Amniotic epithelial cell (primary cell): ENCODE measurements at places on chromosomes 11 and 22.

DNA sequence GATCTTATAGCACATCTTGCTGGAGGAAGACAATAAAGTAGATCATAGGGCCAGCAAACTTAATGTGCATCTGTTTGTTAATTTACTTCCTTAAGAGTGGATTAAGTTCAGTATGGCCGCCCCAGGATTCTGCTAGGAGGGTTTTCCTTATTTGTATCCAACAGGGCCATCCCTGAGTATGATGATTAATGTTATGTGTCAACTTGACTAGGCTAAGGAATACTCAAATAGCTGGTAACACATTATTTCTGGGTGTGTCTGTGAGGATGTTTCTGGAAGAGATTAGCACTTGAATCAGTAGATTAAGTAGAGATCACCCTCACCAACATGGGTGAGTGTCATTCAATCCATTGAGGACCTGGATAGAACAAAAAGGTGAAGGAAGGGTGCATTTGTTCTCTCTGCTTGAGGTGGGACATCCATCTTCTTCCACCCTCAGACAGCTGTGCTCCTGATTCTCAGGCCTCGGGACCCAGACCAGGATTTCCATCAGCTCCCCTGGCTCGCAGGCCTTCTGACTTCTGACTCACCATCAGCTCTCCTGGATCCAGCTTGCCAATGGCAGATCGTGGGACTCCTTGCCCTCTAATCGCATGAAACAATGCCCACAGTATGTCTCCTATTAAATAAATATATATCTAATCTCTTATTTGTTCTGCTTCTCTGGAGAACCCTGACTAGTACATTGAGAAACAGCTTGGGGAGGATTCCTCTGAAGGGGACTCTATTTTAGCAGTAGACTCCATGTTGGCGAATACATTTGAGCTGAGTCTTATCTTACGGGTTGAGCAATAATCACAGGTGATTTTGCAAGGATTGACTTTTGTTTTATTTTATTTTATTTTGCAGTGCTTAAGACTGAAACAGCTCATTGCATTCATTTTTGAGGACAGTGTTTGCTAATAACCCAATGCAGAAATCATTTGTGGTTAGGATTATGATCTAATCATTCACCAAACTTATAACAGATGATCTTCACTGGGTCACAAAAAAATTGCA, 9.0 kb upstream of the ZBTB44 start:
- DNase-seq = peak; percentile 88

- no peak for DNase-seq
These were observed 268.7 kb upstream of the CCDC90B start for GRCh38 chr11:83554876-83555275.

DNA sequence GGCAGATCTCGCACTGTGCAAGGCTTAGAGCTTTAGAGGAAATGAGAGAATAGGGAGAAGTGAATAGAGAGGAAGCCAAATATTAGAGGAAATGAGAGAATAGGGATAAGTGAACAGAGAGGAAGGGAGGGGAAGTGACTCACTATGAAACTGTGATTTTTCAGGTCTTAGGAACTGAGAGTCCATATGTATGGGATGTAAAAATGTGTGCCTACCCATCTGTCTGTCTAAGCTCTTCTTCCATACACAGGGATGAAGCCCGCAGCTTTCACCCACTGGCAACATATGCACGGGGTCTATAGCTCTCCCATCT, 6.4 kb upstream of the CCDC86 start:
- no peak for DNase-seq

DNA sequence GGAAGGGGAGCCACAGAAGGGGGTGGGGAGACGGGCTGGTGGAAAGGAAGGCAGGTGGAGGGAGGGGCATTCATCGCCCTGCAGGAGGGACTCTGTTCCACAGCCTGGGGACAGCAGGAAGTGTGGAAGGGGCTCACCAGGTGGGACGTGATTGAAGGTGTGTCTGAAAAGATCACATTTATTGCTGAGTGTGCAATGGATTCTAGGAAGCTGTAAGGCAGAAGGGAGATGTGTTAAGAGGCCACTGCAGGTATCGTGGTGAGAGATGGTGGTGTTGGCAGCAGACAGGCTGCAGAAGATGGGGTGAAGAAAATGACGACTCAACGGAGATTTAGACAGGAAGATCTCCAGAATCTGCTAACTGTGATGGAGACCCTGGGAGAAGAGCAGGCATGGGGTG, 537.4 kb downstream of the MN1 start:
- DNase-seq = no peak

- DNase-seq = no peak
These were observed 13.6 kb downstream of the MAML2 start for GRCh38 chr11:96329419-96329818.

GRCh38 chr11:22786475-22786874, 43.1 kb downstream of the SVIP start:
- DNase-seq = no peak

DNA sequence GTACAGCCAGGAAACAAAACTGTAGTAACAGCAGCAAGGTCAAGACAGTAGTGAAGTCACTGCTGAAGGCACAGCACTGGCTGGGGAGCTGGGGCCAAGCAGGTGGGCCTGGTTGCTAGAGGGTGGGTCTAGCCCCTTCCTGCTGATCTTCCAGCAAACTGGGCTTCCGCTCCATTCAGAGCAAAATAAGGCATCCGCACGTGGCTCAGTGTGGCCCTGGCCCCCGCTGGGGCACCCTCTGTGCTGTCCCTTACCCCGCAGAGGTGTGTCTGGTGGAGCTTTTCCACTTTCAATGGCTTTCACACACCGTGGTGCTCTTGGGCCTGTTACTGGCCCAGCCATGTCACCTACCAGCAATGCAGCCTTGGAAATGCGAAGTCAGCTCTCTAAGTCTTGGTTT, 162.4 kb upstream of the B3GAT1 start:
- no peak for DNase-seq

- no peak for DNase-seq
These were observed 11.9 kb downstream of the VSIG10L2 start for GRCh38 chr11:125957618-125958332.

- no peak for DNase-seq
These were observed 108.7 kb upstream of the PITPNB start for GRCh38 chr22:28027453-28028448.

- no peak for DNase-seq
These were observed 1230.2 kb downstream of the JRKL start for GRCh38 chr11:97620007-97620406.

DNA sequence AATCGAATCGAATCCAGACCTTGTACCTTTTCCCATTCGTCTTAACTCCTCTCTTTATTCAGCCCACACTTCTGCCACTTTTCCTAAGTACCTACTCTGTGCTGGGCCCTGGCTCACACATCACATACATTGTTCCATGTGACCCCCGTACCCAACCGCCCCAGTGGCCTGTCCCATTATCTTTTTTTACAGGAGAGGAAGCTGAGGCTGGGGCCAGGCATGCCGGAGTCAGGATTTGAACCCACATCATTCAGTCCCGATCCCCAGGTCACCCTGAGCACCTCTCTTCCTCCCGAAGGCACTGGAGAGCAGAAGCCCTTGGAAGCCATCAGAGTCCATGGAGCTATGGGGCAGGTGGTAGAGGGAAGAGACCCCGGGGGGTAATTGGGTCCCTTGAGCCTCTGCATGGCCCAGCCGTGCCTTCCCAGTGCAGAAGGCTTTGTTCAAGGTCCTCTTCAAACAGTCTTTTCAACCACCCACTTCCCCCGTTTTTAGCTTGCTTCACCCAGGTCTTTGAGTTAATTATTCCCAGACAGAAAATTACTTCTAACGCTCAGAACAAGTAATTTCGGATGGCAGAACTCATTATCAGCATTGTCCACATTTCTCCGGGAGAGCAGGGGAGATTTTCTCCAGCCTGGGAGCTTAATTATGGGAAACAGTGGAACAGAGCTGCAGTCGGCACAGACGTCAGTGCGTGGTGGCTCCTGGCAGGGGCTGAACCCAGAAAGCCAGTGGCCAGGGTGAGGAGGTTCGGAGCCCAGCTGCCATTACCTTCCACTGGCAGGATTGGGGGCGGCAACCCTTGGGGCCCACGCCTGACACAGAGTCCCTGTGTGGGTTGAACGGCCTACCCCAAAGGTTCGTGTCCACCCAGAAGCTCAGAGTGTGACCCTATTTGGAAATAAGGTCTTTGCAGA, 82.4 kb upstream of the RTL6 start:
- no peak for DNase-seq

- no peak for DNase-seq
These were observed 8.2 kb downstream of the LRFN4 start for GRCh38 chr11:66864924-66865697.

GRCh38 chr11:64246871-64247728, at the start of gene PPP1R14B:
PPP1R14B (minus strand) TSS chr11:64246943; CDS start chr11:64246673, 270 bp downstream.
- DNase-seq = peak; percentile 73

GRCh38 chr11:7982582-7983119, 4.5 kb upstream of the EIF3F start:
- no peak for DNase-seq

DNA sequence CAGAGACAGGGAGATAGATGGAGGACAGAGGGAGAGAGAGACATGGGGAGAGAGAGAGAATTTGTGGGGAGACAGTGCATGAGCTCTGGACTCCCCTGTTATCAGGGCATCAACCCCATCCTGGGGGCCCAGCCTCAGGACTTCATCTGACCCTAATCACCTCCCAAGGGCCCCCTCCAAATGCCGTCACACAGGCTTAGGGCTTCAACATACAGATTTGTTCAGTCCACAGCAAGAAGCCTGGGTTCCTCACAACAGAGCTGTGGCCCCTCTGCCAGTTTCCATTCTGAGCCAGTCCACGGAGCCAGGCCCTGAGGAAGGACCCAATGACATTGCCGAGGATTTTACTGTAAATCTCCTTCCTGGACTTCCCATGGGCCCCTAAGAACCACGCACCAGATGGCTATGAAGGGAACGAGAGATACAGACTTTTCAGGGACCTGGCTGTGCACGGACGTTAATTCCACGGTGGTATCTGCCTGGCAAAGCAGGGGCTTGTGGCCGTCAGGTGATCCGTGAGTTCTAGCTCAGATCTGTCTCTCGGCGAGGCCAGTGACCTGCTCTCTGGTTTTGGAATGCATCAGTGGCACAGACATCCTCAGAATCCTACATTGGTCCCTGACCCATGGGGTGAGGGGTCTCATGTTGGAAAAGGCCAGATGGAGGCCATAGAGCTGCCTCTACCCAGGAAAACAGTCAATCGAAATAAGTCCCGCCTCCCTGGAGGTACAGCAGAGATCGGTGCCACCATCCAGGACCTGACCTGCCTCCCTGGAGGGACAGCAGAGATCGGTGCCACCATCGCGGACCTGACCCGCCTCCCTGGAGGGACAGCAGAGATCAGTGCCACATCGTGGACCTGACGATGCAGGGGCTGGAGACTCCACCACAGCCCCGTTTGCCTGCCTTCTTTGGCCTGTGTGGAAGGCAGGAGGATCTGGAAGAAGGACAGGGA, 8.7 kb upstream of the B4GALNT4 start:
- DNase-seq = no peak

DNA sequence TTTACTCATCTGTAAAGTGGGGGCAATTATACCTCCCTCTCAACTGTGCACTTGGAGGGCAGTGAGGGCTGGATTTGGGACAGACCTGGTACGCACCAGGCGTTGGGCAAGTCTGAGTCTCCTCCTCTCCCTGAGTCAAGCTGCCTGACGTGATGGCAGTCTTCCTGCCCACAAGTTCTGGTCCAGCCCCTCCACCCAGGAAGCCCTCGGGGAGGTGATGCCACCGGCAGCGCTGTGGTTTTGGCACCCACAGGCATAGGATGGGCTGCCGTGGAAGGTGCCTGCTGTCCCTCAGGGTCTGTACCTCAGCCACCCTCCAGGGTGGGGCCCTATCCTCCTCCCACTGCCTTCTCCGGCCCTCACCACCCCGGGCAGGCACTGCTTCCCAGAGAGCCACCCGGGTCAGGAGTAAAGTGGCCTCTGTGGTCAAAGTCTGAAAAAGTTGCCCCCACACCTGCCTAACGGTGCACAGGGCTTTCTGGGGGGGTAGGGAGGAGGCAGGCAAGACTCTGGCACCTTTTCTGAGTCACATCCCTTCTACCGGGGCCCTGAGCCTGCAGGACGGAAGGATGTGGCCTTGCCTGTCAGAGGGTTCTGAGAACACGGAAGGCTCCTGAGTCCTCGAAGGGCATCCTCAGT, 6.5 kb upstream of the APOBEC3H start:
- DNase-seq = no peak

GRCh38 chr11:120610111-120610510, 98.6 kb downstream of the GRIK4 start:
- DNase-seq = no peak

DNA sequence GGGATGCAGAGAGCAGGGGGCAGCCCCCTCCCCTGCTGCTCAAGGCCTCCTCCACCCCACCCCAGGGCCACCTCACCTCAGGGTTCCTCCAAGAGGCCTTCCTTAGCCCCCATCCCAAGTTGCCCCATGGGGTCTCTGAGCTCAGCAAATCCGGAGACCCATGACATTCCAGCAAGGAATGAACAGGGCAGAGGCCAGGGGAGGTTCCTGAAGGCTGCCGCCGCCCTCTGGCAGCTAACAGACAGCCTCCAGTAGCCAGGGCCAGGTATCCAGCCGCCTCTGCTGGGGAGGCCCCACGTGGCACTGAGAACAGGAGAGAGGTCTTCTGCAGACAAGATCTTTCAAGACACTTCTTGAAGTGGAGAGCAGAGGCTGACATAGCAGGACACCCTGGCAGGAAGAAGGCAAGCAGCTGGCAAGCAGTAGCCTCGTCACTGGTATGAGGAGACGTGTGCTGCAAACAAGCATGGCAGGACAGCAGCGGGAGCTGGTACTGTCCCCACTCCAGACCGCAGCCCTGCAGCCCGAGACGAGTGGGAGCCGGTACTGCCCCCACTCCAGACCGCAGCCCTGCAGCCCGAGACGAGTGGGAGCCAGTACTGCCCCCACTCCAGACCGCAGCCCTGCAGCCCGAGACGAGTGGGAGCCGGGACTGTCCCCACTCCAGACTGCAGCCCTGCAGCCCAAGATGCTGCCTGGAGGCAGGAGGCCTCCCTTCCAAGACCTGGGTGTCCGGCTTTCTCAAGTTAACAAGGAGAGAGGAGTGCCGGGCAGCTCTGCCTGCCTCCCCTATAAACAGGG, 190.6 kb downstream of the IGLL1 start:
- no peak for DNase-seq

DNA sequence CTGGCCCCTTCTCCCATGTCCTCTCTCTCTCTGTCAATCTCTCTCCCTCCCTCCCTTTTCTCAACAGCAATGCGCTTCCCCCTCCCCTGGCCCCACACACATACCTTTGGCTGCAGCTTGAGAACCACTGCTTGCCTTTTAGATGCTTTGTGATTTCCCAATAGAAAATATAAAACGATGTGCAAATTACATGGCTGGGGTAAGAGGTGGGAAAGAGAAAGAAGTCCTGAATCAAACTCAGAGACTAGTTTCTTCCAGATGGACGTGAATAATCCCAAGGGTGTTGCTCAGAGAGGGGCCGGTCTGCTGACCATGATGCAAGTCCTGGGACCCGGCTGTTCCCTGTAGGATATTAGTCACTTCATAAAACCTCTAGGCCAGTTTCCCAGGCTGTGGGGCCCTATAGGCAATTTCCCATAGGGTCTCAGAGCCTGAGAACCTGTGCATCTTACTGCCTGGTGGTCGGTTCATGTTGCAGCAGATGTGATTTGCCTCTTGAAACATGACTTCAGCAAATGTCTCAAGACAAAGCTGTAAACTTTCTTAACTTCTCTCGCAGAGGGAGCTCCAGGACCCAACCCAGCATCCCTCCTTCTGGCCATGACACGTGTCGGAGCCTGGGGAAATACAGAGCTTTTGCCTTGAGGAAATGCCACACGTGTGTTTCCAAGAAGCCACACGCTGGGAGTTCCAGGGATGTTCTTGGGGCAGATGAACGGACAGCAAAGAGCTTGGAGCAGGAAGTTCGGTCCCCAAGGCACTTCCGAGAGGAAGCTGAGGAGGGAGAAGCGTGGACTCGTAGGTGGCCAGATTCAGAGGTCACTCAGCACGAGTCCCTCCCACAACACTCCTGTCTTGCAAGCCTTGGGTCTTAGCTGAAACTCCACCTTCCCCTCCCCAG, 34.5 kb upstream of the ETS1 start:
- DNase-seq = peak; percentile 87

- DNase-seq = no peak
These were observed 1240.1 kb downstream of the LRRC4C start for GRCh38 chr11:40219401-40219800.
